ENCODE measurements at places on chromosomes 1 and 21.

GRCh38 chr21:38498057-38498833 lies at the start of gene ERG:
ERG (minus strand) TSS chr21:38498477; CDS start chr21:38498380, 97 bp downstream.
- DNase-seq = no peak

- no peak for DNase-seq
These were observed 27.9 kb downstream of the PRDM15 start for GRCh38 chr21:41851090-41851790.

GRCh38 chr1:70382682-70383081 lies 28.2 kb upstream of the ANKRD13C start:
- no peak for DNase-seq

GRCh38 chr1:89322402-89322801 lies 41.5 kb upstream of the GBP6 start:
- no peak for DNase-seq

GRCh38 chr21:38905752-38906151 lies 100.0 kb downstream of the ETS2 start:
- no peak for DNase-seq

- peak; percentile 75 for DNase-seq
These were observed 25.1 kb downstream of the ZBTB17 start for GRCh38 chr1:15950763-15951295.

GRCh38 chr1:56522680-56523079 lies 56.7 kb downstream of the PLPP3 start:
- no peak for DNase-seq

DNA sequence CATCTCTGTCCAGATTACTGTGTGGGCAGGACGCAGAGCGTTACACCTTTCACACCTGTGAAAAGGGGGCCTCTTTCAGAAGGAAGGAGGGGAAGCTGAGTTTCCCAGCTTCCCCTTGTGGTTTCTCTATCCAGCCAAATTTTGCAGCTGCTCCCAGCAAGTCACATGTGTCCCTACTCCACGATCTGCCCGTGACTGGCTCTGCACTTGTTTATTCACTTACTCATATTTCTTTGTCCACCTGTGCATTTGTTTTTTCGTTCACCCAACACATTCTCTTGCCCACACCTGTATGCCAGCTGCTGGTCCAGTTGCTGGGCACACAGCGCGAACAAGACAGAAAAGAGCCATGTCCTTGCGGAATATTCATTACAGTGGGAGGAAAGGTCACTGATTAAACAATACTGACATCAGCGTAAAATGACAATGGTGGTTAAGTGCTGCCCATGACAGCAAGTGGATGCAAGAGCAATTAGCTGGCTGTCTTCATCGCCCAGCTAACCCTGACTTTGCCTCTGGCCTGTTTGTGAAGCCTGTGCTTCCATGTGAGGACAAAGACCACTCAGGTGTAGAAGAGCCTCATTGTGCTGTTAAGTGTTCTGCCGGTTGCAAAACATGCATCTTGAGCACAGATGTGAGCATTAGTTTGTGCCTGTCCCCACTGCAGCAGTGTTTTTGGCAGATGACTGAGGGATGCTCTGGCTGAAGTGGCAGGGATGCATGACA lies 28.6 kb upstream of the NEK2 start:
- DNase-seq = no peak

DNA sequence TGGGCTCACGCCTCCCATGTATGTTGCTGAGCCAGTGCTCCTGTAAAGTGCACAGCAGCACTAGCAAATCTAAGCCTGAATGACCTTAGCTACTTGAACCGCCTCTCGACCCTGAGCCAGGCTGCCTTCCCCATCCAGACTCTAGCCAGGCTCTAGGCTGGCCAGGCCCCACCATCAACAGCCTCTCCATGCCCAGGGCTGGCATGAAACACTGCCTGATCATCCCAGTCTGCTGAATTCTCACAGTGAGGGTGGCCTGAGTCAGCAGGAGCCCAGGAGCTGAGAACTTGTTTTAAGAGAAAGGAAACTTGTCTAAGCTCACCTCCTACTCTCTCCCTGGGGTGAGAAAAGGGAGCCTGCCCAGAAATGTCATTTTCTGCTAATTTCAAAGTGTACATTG lies 733.3 kb downstream of the PTPRU start:
- DNase-seq = no peak

- no peak for DNase-seq
These were observed 212.6 kb downstream of the BARHL2 start for GRCh38 chr1:90504509-90504908.

All from ELF-1 (cell line).